ENCODE measurements at places on chromosomes 5 and 9.

DNA sequence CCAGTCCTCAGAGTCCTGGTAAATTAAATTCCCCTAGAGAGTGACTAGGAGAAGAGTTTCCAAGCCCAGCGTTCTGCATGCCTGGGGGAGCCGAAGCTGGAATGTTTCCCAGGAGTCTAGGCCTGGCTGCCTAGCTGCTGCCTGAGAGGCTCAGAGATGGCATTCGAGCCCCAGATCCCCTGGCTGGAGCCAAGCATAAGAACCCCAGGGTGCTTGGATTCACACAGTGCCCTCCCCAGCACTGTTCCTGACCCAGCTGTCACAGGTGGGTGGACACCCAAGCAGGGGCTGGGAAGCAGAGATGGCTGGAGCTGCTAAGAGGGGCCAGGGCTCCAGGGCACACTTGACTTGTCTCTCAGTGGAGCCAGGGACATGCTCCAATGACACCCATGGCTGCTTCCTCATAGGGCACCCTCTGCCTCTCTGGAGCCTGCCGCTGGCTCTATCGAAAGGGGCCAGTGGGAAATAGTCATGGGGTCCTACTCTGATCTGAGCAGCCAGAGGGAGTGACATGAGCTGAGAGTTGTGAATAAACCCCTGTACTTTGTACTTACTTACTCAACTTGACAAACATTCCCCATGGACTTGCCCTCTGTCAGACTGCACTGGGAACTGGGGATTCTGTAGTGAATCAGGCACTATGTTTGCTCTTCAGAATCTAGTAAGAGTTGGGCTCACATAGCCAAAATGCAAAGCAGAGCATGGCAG is 62.6 kb upstream of the XPA start:
- no peak for DNase-seq

DNA sequence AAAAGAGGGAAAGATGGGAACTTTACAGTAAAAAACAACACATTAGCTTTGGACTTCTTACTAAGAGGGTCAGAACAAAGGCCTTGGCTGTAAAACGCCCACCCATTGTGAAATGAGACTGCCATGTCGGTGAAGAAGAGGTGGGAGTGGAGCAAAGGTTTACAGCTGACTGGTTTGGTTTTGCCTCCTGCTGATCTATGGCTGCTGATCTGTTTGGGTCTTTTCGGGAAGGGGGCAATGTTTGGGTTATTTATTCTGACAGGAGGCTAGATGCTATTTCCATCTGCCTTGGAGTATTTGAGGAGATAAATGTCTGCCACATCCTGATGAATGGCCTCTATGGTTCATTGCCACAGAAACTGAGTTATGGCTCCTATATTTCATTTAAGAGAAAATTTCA is 408.7 kb downstream of the TLE4 start:
- no peak for DNase-seq

DNA sequence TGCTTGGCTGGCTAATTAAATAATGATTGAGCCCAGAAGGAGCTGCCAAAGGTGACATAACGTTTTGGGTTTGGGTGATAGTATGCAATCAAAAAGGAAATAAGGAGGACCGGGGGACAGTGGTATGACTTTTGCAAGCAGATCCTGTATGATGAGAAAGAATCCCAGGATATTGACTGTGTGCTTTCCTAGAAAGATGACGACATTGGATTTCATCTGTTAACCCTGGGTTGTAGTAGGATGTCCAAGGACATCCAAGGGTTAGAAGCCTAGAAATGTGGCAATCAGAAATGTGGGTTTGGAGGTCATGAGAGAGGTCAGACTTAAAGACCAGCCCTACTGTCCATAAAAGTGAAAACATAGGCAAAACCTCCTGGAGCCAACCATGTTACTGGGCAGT is 50.3 kb upstream of the HMHB1 start:
- DNase-seq = no peak

- no peak for DNase-seq
Observed at GRCh38 chr5:54944364-54944763, 41.0 kb downstream of the ESM1 start.

GRCh38 chr9:100586093-100586492 is 8.2 kb downstream of the CAVIN4 start:
- no peak for DNase-seq

GRCh38 chr5:116420540-116420939 is 154.1 kb downstream of the SEMA6A start:
- DNase-seq = no peak

- no peak for DNase-seq
Observed at GRCh38 chr5:168364750-168365550, 73.5 kb downstream of the WWC1 start.

DNA sequence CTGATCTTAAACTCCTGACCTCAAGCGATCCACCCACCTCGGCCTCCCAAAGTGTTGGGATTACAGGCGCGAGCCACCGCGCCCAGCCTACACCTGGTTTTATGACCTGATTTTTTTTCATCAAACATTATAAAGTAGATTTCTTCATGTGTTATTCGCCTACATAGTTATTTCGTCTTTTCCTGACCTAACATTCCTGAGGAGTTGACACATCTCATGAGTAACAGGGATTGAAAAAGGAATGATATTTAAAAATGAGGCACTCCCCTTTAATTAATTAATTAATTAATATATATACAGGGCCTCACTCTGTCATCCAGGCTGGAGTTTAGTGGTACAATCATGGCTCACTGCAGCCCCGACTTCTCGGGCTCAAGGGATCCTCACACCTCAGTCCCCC is 20.2 kb upstream of the MTMR12 start:
- DNase-seq = no peak

DNA sequence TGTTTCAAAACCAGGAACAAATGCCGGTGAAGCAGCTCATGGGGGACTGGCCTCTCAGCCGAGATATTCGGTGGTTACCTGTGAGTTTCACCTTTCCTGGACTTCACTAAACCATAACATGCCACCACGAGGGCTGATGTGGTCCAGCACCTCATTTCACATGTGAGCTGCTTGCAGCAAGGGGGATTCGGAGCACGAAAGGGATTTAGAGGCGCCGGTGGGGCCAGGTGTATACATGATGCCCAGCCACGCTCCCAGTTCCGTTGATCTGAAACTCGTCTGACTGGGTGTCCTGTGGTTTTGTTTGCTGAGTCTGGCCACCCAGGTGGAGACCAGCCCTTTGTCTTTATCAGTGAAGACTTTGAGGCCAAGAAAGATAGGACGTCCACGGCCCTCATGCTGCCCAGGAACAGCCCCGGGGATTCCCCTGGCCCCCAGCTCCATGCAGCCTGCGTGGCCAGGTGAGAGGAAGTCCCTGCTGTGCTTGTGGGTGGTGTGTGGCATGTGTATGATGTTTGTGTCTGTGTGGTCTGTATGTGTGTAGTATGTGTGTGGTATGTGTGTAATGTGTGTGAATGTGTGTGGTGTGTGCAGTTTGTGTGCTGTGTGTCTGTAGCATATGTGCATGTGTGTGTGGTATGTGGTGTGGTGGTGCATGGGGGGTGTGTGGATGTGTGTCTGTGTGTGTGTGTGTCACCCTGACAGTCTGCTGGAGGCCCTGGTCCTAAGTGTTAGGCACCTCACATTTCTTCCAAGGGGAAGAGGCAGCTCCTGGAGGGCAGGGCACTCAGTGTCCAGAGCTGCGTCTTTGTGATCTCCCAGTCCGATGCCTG is 23.4 kb downstream of the PHF2 start:
- DNase-seq = no peak

- DNase-seq = no peak
Observed at GRCh38 chr9:4226331-4227250, 73.3 kb downstream of the GLIS3 start.

DNA sequence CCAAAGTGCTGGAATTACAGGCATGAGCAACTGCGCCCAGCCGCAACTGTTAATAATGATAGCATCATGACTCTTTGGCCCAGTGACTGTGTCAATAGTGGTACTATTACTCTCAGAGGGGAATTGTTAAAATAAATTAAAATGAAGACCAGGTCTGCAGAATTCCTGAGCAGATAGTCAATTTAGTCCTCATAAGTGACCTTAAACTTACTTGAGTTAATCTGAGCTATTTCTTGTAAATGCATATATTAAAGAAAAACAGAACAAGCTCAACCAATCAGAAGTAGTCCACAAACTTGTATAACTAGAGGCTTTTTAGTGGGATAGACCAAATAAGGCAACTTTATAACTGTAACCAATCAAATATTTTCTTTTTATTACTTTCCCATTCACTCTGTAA is 1.7 kb upstream of the RECK start:
- no peak for DNase-seq

DNA sequence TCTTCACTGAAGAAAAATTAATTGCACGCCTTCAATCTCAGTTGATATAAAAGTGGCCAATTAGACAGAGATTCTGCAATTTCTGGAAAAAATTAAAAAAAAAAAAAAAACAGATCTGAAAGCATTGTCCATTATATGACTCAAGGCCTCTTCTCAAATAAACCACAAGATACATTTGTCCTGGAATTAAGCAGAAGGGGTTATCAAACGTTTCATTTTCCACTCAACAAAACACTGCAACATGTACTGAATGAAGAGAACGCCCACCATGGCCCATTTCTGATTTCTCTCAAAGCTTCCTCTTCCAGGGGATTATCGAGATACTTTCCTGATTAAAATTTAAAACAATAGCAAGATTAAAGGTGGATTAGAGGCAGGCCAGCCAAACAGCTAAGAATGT is 5.8 kb upstream of the PAPPA start:
- no peak for DNase-seq

DNA sequence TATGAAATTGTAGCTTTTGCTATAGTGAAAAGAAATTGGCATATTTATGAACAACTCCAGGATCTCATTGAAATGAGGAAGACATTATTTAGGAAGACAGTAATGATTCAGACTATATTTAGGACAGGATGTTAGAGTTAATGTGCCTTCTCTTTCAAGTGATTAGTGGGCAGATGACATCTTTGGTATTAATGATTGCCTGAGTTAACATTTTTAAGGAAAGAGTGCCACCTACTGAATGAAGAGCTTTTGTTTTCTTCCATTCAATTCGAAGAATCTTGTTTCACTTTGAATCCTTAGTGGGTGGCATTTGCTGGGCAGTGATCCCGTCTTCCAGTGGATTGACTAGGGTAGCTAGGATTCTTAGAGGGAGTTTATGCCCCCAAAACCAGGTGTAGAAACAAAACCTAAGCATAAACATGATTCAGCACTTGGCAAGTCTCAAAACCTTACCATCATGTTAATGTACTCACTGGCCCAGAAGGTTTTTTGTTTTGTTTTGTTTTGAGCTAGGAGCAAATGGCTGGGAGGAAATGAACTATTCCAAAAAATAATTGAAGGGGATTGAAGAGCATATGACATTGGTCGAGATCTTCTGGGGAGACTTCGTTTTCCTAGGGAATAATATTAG is 23.2 kb downstream of the MAP3K1 start:
- DNase-seq = no peak

GRCh38 chr5:18778225-18778624 is 1144.0 kb downstream of the TAF11L14 start:
- DNase-seq = no peak

DNA sequence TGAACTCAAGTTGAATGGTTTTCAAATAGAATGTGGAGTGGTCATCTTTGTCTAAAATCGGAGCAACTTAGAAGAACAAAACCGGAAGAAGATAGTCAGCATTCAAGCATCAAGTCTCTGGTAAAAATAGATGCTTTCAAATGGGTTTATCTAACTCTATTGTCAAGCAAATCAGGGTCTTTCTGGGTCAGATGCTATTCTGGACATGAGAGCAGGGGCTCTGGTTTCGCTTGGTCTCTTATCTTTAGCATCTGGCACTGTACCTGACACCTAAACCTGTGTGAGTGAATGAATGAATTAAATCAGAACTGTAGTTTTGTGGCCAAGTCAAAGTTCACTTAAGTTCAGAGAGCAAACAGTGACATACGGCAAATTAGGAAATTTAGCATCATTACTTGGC is 173.5 kb downstream of the SLIT3 start:
- DNase-seq = no peak

GRCh38 chr9:119781886-119782285 is 412.7 kb upstream of the BRINP1 start:
- DNase-seq = no peak

GRCh38 chr5:88746438-88746882 is 136.5 kb downstream of the MEF2C start:
- DNase-seq = no peak

GRCh38 chr9:114099669-114100270 is 678 bp upstream of the KIF12 start:
- no peak for DNase-seq

- no peak for DNase-seq
Observed at GRCh38 chr9:98191671-98192502, 550 bp downstream of the CORO2A start.

GRCh38 chr9:34783951-34784487 is 74.1 kb upstream of the CCL21 start:
- DNase-seq = no peak

GRCh38 chr9:20382460-20383071 is 239.7 kb downstream of the MLLT3 start:
- DNase-seq = no peak

- no peak for DNase-seq
Observed at GRCh38 chr9:29213417-29214153, 1640.3 kb upstream of the C9orf72 start.

GRCh38 chr9:96379461-96379860 is 4.0 kb downstream of the SLC35D2 start:
- DNase-seq = no peak
